ENCODE measurements at places on chromosomes 16 and 17. TPM values are rescaled to one million over a fixed set of nuclear protein-coding genes. Genes with fewer than 3 reads are reported as not detected.

Gene SCN4A
- 2.3 TPM for total RNA-seq

Gene TMEM88
- 4.6 TPM for total RNA-seq

Gene CCDC200
- total RNA-seq = 147 TPM

Gene HAGHL
- 13.7 TPM for total RNA-seq

Gene ELP5
- 123 TPM for total RNA-seq

Gene MRC2
- total RNA-seq = 32.9 TPM

Gene SLFN12L
- total RNA-seq = 1.0 TPM

Gene MAPT
- 6.1 TPM for total RNA-seq

Gene SPN
- total RNA-seq = not detected

Gene EVPLL
- total RNA-seq = 1.7 TPM

Gene CSH2
- 0.47 TPM for total RNA-seq

Gene ODAD4
- total RNA-seq = 26.0 TPM

Gene P2RX5
- 3.0 TPM for total RNA-seq

Gene AATK
- 5.6 TPM for total RNA-seq

Gene NACA2
- total RNA-seq = 13.9 TPM

Gene MYCBPAP
- total RNA-seq = 75.9 TPM

Gene MARF1
- total RNA-seq = 57.9 TPM

Gene ZNF385C
- 17.9 TPM for total RNA-seq

Gene NAGS
- total RNA-seq = 2.5 TPM

Gene TMEM94
- 151 TPM for total RNA-seq

Gene SYCE1L
- total RNA-seq = 7.8 TPM

Gene ALG1
- total RNA-seq = 35.9 TPM

Gene PPY
- not detected for total RNA-seq

Gene NR1D1
- 23.6 TPM for total RNA-seq

Gene GNAO1
- 28.6 TPM for total RNA-seq

Gene HASPIN
- 14.9 TPM for total RNA-seq

Gene MT4
- not detected for total RNA-seq

Gene C17orf78
- total RNA-seq = 0.56 TPM

Gene GP1BA
- total RNA-seq = 0.47 TPM

Gene SBK1
- total RNA-seq = 8.1 TPM

Gene KAT8
- 111 TPM for total RNA-seq

Gene TAT
- 1.5 TPM for total RNA-seq

Gene MT1G
- 11.5 TPM for total RNA-seq

Gene ABCC11
- total RNA-seq = 7.5 TPM

Gene KRTAP17-1
- total RNA-seq = not detected

Gene ALOX12B
- 0.87 TPM for total RNA-seq

Gene NECAB2
- total RNA-seq = 13.9 TPM

Gene LGALS9B
- not detected for total RNA-seq

Gene DNAI2
- 26.9 TPM for total RNA-seq

Gene KLHL10
- 31.8 TPM for total RNA-seq

Gene ABCA9
- total RNA-seq = 12.7 TPM

Gene LRRC75A
- 47.9 TPM for total RNA-seq

Gene SLC16A3
- total RNA-seq = 71.4 TPM

Gene TERB1
- 12.1 TPM for total RNA-seq

Gene SLC16A11
- total RNA-seq = 2.0 TPM

Gene PSMD11
- 53.2 TPM for total RNA-seq

Gene WDR81
- total RNA-seq = 71.4 TPM

Gene TMC5
- 4.5 TPM for total RNA-seq

Gene SRCIN1
- 6.2 TPM for total RNA-seq

Gene CCL22
- total RNA-seq = not detected

Gene PMP22
- 31.1 TPM for total RNA-seq

Gene HYDIN
- total RNA-seq = 29.6 TPM

Gene NEUROD2
- not detected for total RNA-seq

Gene GLYR1
- 70.5 TPM for total RNA-seq

Gene BOLA2
- total RNA-seq = 25.0 TPM

Gene TBC1D26
- total RNA-seq = 18.7 TPM

Gene CFAP119
- 31.5 TPM for total RNA-seq
